HS-27A (cell line): ENCODE measurements at places on chromosomes 2 and 18.

DNA sequence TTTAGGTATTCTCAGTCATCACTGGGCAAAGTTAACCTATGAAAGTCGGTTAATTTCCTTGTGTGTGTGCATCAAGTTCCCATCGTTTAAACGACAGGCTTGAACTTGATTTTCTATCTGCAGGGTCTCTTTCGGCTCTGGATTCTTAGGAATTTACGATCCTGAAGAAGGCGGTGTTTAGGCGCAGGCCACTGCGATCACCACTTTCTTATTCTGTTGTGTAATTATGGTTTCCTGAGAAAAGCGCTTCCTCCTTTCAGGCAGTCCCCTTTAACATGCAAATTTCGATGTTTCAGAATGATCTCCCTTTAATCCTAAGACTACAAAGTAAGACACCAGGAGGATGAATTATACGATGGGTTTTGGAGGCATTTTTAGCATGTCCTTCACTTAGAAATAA lies 27.9 kb upstream of the MBP start:
- DNase-seq = no peak

DNA sequence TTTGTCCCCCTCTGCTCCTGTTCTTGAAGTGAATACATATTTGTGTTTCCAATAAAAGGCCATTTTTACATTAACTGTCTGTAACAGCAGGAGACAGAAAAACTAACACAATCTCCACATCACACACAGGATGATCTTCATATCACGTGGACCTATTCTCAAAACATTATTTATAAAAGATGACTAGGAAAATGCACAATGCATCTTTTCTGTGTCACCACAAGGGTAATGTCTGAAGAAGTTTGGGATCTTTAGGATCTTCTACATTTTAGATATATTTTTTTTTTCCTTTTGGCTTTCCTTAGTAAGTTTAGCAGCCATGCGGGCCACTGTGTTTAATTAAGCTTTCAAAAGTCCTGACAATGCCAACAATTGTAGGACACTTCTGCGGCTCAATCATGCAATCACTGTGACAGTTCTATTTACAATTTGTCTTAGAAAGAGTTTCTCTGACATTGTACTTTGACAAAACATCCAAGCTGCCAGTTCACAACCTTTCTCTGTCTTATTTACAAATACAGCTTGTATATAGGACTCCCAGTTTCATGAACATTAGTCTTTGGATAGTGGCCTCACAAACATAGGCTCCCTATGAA lies 12.3 kb downstream of the BCL11A start:
- DNase-seq = no peak

GRCh38 chr2:219252084-219252483 lies 959 bp upstream of the TUBA4B start:
- no peak for DNase-seq

DNA sequence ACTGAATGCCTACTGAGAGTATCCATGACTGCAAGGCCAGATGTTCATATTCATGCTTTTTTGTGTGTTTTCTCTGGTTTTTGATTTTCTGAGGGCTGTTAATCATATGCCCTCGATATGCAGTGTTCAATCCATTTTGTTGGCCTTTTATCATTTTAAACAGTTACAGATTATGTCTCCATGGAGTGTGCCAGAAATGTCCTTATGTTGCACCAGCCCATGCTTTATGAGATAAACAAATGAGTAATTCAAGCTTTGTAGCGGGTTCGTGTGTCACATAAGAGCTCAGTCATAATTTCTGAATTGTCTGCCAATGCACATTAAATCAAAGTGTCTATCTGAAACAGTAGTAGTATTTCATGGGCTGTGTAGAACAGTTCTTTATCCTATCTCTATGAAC lies 583.0 kb downstream of the THSD7B start:
- DNase-seq = no peak

DNA sequence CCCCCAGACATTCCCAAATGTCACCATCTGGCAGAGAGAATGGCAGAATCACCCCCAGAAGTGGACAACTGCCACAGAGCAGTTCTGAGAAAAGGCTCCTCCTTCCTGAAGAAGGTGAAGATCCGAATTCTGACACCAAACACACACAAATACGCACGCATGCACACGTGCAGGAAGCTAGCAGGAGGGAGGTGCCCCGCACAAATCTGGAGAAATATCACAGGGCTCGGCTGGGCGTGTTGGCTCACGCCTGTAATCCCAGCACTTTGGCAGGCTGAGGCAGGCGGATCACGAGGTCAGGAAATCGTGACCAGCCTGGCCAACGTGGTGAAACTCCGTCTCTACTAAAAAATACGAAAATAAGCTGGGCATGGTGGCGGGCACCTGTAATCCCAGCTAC lies 38.5 kb upstream of the ATG16L1 start:
- DNase-seq = no peak
